ENCODE measurements at places on chromosomes 6 and 20.

- DNase-seq = no peak
These were observed 28.2 kb downstream of the MYT1 start for GRCh38 chr20:64192406-64192805.

DNA sequence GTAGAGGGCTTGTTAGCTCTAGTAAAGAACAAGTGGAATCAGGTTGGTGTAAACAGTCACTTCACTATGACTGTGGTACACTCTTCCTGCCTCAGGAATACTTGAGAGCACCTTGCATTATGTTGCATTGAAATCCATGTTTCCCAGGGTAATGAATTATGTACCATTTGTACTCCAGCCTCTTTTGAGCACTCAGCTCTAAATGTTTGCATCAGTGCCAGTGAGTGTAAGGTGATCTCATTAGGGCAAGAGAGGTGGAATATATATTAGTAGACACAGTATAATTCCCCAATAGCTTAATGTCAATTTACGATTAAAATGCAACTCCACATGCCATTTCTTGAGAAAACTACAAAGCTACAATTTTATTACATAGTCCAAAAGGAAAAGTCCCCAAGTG, 319.6 kb upstream of the POU3F2 start:
- DNase-seq = no peak

- no peak for DNase-seq
These were observed 119.0 kb upstream of the LRFN2 start for GRCh38 chr6:40706178-40706577.

GRCh38 chr6:26477426-26477825, 19.7 kb downstream of the BTN2A1 start:
- no peak for DNase-seq

GRCh38 chr6:94065707-94066337, 646.5 kb upstream of the EPHA7 start:
- no peak for DNase-seq

GRCh38 chr6:137852346-137852745, 14.7 kb upstream of the TNFAIP3 start:
- no peak for DNase-seq

DNA sequence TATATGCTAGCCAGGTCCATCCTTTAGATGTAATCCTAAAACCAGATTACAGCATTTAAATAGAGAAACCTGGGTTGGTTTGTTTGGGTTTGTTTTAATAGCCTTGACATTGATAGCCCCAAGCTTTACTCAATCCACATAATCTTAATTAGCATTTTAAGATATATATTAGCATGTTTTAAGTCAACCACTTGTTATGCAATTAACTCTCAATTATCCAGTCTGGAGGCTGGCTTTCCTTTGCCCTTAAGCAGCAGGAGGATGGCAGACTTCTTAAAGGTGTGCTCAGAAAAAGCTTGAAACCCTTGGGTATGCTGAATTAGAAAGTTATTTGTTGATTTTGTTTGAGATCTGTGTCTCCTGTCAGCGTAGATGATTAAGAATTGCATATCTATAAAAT, 46.3 kb upstream of the SMIM28 start:
- DNase-seq = no peak

DNA sequence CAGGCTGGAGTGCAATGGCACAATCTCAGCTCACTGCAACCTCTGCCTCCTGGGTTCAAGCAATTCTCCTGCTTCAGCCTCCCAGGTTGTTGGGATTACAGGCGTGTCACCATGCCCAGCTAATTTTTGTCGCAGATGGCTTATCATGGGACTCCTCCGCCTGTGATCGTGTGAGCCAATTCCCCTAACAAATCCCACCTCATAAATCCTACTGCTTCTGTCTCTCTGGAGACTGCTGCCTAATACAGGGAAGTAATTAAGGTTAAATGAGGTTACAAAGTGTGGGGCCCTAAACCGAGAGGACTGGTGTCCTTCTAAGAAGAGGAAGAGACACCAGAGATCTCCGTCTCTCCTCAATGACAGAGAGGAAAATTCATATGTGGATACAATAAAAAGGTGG, 52.0 kb downstream of the TRPC4AP start:
- no peak for DNase-seq

- no peak for DNase-seq
These were observed 11.8 kb upstream of the SCAF8 start for GRCh38 chr6:154721460-154721859.

DNA sequence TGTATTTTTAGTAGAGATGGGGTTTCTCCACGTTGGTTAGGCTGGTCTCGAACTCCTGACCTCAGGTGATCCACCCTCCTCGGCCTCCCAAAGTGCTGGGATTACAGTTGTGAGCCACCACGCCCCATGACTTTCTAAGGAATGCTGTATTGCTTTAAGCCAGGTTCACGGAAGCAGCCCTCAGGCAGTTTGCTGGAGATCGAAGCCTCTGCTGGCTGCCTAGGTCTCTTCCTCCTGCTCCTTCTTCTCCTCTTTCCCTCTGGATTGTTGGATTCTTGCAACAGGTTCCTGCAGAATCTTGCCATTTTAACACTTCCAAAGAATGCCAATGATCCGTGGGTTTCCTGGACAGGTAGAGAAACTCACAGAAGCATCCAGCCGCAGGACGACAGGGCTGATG, 29.3 kb upstream of the B4GALT5 start:
- no peak for DNase-seq

DNA sequence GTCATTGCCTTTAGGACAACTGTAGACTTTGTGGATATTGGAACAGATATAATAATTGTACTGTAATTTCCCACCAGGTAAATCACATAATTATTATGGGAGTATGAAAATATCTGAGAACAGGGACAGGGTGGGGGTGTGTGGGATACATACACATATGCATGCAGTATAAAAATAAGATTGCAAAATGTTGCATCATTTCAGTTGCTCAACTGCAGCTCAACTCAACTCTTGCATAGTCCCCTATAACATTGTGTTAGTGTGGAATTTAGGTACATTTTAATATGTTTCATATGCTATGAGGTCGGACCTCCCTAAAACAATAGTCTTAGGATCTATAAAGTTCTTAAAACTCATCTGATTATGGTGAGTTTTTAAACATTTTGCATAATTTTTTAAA, 275.0 kb upstream of the FLRT3 start:
- DNase-seq = no peak

DNA sequence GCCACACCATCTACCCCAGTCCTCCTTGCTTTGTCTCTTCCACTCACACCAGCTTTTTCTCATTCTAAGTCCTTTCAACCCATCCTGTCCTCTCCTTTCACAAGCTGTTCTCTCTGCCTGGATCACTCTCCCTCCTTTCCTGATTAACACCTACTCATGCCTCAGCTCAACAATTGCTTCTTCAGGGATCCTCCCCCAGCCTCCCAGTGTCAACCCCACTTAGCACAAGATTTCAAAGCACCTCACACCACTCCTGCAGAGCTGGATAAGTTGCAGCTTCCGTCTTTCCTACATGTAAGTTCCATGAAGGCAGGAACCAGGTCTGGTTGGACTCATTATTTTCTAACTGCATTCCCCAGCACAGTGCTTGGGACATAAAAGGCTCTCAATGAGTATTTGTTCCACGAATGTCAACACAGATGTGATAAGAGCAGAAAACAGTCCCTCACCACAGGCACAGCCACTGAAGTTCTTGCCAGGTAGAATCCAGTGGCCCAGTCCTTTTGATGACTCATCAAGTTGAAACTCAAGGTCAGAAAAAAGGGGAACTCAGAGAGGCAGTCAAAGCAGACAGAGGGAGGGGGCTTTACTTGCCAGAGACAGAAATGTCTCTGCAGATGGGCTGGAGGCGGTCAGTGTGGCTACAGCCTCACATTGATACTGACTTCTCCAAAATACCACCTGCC, 193.4 kb upstream of the PRDM1 start:
- DNase-seq = no peak

- no peak for DNase-seq
These were observed 98.1 kb upstream of the TOP1 start for GRCh38 chr20:40930561-40930960.

DNA sequence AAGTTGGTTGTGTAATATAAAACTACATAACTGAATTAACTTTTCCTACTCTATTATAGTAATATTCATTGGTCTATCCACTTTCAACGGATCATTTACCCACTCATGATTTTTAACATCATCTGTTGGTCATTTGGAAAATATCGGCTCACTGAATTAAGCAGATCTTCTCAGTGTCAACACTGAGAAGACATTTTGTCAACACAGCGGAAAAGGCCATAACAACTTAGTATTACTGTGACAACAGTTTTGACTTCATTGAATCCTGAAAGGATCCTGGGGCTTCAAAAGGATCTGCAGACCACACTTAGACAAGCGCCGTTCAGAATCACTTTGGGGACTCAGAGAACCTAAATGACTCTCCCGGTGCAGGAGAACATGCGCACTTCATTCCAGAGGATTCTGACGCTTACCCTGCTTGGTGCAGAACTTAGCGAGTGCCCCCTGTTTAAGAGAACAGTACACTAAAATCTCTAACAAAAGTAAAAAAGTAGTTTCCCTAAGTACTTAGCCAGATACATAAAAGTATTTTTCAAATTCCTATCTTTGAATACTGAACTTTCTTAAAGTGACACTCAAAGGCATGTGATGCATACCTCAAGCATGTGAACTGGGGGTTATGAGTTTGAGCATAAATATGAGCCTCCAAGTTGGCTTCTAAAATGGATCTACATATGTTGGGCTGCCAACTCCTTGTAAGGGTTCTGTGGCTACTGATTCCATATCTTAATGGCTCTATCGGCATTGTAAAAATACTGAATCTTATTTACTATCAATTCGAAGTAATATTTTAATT, 4.0 kb downstream of the ZBTB2 start:
- no peak for DNase-seq

- peak; percentile 27 for DNase-seq
These were observed 125.6 kb downstream of the CARMIL1 start for GRCh38 chr6:25404693-25405169.

GRCh38 chr6:167528239-167528638, 203.4 kb downstream of the TTLL2 start:
- no peak for DNase-seq

DNA sequence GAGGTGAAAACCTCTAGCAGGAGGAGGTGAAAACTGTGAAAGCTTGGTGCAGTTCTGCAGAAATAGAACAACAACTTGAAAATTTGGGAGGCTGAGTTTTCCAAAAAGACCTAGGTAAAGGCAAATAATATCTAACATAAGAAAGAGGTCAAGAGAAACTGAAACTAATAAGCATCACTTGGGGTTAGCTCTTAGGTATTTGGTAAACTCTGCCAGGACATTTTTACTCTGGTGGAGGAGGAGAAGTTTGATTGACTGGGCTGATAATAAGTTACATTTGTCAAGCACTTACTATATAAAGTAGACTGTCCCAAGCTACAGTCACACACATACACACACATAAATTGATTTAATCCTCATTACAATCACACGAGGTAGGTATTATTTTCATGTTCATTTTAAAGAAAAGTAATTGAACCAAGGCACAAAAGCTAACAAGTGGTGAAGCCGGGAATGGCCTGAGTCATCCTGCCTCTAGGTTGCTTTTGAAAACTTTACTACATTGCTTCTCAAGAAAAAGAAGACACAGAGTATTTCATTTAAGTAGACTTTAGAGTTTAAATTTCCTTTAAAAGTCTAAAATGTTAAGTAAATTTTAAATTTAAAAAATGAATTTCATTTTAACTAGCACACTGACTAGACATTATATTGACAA, 275.5 kb downstream of the PTPRK start:
- DNase-seq = no peak

DNA sequence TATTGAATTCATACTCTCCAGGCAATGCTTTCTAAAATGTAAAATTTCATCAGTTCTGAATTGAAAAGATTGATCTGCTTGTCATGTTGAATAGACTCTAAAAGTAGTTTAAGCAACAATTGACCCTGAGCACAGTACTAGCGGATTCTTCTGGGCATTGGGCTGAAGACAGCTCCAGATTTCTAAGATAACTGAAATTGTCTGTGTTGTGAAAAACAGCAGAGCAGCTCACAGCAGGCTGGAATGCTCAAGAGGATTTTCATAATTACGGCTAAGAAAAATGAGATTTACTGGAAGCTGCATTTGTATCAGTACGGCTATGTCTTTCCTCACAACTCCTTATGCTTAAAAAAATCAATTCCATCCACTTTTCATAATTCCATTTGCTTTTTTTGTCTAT, 373.7 kb downstream of the HACE1 start:
- DNase-seq = no peak

DNA sequence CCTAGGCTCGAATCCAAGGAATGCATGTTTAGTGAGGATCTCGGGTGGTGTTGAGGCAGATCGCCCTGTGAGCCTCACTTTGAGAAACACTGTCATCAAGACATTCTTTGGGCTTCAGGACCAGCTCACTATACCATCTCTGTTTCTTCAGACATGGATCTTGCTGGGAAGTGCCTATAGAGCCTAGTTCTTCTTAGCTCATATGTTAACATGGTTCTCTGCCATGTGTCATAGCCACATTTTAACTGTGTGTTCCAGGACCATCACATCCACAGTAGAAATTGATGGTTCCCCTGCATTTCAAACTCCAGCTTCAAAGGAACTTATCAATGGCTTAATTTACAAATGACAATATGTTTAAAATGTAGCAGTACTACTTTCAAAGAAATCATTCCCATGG, 57.4 kb downstream of the NOX3 start:
- DNase-seq = no peak

All from CD4-positive, alpha-beta T cell treated with Interleukin-12 subunit alpha and Interleukin-12 subunit beta, for 1 hour (primary cell).